ENCODE measurements at places on chromosomes 1 and 21. TPM values are rescaled to one million over a fixed set of nuclear protein-coding genes. Genes with fewer than 3 reads are reported as not detected.
A peak's percentile ranks its signal among the peaks of the same experiment; 100 is the strongest.

DNA sequence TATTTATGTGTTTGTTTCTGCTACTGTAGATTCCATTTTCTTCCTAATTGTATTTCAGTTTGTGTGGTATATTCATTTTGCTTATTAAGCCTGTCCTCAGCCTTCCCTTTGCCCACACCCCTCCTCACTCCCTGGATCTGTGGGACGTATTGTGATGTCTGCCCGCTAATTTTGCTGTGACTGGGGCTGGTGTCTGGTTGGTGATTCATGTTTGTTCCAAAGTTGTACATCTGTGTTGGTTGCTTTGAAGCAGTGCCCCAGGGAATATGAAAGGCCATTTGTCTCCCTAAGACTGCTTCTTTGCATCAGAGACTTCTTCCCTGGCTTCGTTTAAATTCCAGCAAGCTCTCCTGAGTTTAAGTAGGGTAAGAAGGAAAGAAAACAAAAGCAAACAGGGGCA, 289.5 kb upstream of the SGIP1 start:
- no peaks in the 10 kb centered on the region for H3K27me3 ChIP-seq
- H3K4me3 ChIP-seq: no peak overlapping the region

DNA sequence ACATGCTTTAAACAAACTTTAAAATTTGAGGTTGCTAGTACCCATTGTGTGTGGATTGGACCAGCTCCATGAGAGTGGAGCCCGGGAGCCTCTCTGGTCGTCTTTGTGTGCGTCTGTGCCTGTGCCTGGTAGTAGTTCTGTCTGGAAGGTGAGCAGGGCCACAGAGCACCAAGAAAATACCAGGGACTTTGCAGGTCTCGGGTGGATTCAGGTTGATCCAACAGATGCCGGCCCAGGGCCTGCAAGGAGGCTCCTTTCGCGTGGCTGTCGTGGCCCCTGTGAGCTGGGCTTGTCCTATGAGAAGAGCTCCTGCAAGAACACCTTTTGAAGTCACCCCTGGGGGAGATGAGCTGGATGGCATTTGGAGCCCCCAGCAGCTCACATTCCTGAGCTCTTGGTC, 28.3 kb downstream of the COL18A1 start:
- H3K36me3 ChIP-seq: peaks cover 2% of the 10 kb centered on the region
- no peaks in the 10 kb centered on the region for H3K27me3 ChIP-seq
- no peak for DNase-seq
- H3K4me3 ChIP-seq: no peak overlapping the region
- H3K27ac ChIP-seq: peak overlapping the region; percentile 69
- peaks cover 65% of the 10 kb centered on the region for H3K4me1 ChIP-seq

Gene C1orf141
- not detected for total RNA-seq

- H3K36me3 ChIP-seq: no peaks in the 10 kb centered on the region
- H3K4me1 ChIP-seq: no peaks in the 10 kb centered on the region
- H3K27me3 ChIP-seq: no peaks in the 10 kb centered on the region
- no peak overlapping the region for H3K4me3 ChIP-seq
These were observed 91.8 kb upstream of the GJB5 start for GRCh38 chr1:34663031-34663430.

- no peak for DNase-seq
- H3K27me3 ChIP-seq: no peaks in the 10 kb centered on the region
- peaks cover 8% of the 10 kb centered on the region for H3K4me1 ChIP-seq
- peaks cover 6% of the 10 kb centered on the region for H3K36me3 ChIP-seq
- no peak overlapping the region for H3K27ac ChIP-seq
These were observed 6.1 kb downstream of the AK2 start for GRCh38 chr1:33030575-33030974.

DNA sequence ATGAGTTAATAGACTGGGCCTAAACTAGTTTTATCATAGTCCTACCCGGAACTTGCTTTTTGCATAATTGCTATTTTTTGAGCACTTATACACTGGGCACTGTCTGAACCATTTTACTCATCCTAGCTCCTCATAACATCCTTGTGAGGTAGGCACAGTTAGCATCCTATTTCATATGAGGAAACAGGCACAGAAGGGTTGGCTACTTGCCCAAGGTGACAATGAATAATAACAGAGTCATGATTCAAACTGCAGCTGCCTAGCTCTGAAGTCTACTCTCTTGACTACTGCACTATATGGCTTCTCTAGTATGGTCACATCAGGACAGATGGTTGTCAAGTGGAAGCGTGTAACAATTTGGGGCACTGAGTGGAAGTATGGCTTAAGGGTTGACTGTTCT, 18.2 kb upstream of the RC3H1 start:
- no peaks in the 10 kb centered on the region for H3K4me1 ChIP-seq
- no peak overlapping the region for H3K4me3 ChIP-seq
- no peak overlapping the region for H3K27ac ChIP-seq

- DNase-seq: no peak
- no peak overlapping the region for H3K4me3 ChIP-seq
- no peaks in the 10 kb centered on the region for H3K27me3 ChIP-seq
- no peak overlapping the region for H3K27ac ChIP-seq
- no peaks in the 10 kb centered on the region for H3K4me1 ChIP-seq
These were observed 2135.4 kb downstream of the MRPL39 start for GRCh38 chr21:23471877-23472276.

DNA sequence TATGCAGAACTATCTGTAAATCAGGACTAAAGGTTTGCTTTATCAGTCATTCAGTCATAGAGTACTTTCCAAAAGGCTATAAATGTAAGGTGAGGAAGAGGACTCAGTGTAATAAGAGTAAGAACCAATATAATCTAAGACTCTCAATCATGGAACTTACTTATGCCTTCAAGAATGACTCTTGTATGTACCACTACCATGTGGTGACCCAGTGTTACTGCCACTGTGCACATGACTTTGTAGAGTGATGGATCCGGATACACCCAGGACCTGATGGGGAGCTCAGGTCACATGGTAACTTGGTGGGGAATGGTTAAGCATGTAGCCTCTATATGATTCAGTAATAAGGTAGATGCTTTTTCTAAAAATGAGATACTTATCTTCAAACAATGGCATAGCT, 2099.8 kb downstream of the MRPL39 start:
- no peaks in the 10 kb centered on the region for H3K4me1 ChIP-seq
- no peak for DNase-seq
- H3K4me3 ChIP-seq: no peak overlapping the region
- H3K36me3 ChIP-seq: no peaks in the 10 kb centered on the region
- H3K27ac ChIP-seq: no peak overlapping the region

GRCh38 chr1:21573971-21574465, 64.8 kb downstream of the ALPL start:
- no peaks in the 10 kb centered on the region for H3K27me3 ChIP-seq
- H3K27ac ChIP-seq: no peak overlapping the region
- no peaks in the 10 kb centered on the region for H3K36me3 ChIP-seq
- H3K4me1 ChIP-seq: peaks cover 16% of the 10 kb centered on the region

Gene TSPEAR
- not detected for total RNA-seq

- peaks cover 7% of the 10 kb centered on the region for H3K4me1 ChIP-seq
- H3K4me3 ChIP-seq: no peak overlapping the region
- H3K27ac ChIP-seq: no peak overlapping the region
These were observed 50.8 kb upstream of the COL6A1 start for GRCh38 chr21:45930792-45931191.

GRCh38 chr1:7478809-7479499, 292.1 kb upstream of the VAMP3 start:
- no peaks in the 10 kb centered on the region for H3K27me3 ChIP-seq
- no peak for DNase-seq
- H3K36me3 ChIP-seq: no peaks in the 10 kb centered on the region
- H3K4me1 ChIP-seq: peaks cover 19% of the 10 kb centered on the region
- H3K27ac ChIP-seq: peak overlapping the region; percentile 52

All from osteocyte (in vitro differentiated cells).